GM13976 (cell line): ENCODE measurements at places on chromosomes 6 and 20.

DNA sequence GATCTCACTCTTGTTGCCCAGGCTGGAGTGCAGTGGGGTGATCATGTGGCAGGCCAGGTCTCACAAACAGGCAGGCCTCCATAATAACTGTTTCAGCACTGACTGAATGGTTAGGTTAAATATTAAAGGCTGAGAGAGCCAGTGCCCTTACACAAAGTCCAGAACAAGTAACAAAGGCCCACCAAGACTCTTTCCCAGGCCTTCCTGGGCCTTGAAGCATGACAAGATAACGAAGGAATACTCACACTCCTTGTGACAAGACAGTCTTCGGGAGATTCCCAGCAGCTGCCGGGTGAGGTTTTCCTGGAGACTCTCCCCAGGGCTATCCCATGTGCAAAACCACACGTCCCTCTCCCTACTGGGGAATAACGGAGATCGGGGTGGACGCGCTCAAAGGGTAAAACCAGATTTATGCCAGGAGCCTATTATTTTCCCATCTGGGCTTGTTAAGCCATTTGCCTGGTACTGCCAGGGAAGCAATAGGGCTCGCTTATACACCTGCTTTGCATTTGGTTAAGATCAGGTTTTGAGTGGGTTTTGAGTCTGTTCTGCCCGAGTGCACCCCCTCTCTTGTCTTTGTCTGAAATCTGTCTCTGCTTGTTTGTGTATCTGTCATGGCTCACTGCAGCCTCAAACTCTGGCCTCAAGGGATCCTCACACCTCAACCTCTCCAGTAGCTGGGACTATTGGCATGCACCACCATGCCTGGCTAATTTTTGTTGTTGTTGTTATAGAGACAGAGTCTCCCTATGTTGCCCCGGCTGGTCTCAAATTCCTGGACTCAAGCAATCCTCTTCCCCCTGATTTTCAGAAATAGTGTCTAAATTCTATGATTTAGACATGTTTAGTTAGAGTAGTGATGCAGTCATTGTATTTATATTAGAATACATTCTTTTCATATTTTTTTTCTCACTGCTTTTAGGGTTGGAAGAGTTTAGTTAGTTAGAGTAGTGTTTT lies 1.4 kb upstream of the ENPP3 start:
- no peak for DNase-seq

DNA sequence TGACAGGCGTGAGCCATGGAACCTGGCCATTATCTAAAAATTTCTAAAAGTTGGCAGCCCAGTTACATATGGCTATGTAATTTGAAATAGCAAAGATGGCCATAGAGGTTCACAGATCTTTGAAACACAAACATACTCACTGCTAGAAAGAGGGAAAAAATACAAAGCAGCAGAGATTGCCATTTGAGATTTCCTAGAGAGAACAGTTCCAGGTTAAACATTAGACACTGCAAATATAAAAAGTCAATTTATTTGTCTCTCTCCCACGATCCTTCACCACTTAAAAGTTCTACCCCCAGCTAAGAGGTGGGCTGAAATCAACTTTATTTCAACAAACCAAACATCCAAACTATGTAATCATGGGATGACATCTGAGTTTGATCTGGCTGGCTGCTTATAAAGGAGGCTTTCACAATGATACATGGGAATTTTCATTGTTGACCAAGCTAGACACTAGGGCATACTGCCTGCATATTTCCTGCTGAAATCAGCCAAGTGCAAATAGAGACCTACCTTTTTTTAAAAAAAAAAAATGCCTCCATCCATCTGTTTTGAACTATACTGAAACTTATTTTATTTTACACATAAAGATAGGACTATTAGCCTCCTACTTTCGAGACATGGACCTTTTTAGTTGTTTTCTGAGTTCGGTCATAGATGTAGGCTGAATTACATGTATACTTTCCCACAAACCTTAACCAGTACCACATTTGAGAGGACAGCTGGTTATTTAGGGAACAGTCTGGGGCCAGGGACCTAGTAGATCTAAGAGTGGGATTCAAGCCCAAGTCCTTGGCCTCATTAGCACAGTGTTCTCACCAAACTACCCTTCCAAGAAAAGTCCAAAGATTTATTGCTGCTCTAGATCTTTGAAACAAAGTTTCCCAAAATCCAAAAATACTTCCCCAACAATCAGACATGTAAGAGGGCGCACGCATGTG lies 16.6 kb downstream of the DCDC2 start:
- no peak for DNase-seq

DNA sequence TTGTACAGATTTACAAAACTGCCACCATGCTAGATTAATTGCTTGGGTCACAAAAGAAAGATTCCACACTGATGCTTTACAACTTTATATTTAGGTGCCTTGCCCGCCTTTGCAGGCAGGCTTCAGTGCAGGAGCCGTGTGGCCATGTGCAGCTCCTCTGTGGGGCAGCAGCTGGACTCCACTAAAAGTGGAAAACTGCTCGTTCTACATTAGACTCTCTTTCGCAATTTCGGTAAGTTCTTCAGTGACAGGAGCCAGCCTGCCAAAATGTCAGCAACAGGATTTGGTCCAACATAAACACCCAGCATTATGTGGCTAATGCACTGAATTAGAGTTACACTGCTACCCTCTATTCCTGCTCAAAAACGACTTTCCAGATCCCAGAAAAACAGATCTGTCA lies 174.4 kb upstream of the KCNK16 start:
- DNase-seq = no peak

DNA sequence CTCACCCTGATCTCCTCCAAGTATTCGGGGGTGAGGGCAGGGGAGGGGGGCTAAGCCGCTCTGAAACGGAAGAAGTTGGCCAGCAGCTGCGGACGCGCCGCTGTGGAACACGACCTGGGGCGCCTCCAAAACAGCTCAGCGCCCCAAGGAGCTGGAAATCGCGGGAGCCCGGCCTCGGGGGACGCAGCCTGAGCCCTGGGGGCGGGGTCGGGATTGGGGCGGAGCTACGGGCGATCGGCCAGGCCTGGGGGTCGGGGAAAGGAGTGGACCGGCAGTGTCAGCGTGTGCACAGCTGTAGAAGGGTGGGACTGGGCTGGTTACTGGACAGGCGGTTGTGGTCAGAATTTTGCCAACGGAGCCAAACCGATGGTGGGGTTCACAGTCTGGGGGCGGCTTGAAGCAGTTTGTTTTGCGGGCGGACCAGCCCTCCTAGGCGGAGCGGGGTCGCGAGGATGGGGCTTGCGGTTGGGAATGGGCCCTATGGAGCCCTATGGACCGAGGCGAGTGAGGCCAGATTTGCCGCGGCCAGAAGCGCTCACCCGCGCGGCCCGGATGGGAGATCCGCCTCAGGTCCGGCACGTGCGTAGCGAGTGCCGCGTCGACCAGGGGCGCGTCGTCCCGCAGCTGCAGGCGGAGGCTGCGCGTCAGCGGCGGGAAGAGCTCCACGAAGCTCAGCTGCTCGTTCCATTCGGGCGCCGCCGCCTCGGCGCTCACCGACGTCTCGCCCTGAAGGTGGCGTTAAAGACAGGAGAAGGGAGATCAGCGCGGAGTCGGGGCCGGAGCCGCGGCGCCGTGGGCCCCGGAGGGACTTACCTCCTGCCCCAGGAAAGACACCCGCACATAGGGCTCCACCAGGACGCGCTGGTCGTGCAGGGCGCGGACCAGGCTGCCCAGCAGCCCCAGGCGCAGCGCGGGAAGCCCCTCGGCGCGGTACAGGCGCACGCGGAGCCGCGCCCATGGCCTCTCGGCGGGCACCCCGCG lies 14.3 kb upstream of the SPAG4 start:
- DNase-seq = peak; percentile 88

GRCh38 chr20:49661560-49662329 lies 51.9 kb downstream of the B4GALT5 start:
- DNase-seq = no peak

DNA sequence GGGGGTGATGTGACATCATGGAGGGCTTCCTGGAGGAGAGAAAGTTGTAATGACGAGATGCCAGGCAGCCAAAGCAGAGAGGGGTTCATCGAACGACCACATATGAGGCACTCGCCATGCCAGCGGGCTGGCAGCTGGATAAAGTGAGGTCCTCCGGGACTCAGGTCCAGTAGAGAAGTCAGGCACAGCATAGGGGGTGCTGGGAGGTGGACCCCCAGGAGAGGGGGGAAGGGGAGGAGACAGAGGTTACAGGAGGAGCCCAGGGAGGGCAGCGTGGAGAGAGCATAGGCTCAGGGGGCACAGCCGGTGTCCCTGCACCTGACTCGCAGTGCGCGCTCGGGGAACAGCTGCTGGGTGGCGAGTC lies 174.7 kb downstream of the BMP7 start:
- no peak for DNase-seq

GRCh38 chr6:45192556-45192955 lies 135.6 kb upstream of the RUNX2 start:
- DNase-seq = no peak

DNA sequence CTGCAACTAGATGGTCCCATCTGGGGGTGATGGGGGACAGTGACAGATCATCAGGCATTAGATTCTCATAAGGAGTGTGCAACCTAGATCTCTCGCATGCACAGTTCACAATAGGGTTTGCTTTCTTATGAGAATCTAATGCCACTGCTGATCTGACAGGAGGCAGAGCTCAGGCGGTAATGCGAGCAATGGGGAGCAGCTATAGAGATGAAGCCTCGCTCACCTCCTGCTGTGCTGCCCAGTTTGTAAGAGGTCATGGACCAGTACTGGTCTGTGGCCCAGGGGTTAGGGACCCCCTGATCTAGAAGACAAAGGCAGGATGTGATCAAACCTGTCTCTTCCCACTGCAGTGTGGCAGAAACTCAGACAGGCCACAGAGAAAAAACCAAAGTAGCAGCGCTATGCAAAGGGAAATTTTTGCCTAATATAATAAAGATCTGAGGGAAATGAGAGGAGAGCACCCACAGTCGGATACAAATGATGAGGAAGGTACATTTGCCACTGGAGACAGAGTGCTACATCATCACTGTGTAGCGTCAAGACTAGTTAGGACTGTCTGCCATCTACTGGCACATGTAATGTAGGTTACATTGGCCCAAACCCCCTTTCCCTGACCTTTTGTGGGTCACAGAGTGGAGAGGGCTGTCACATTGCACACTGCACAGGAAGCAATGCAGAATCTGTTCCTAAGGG lies 4.1 kb upstream of the LY86 start:
- DNase-seq = no peak

- DNase-seq = no peak
These were observed 91.2 kb upstream of the TINAG start for GRCh38 chr6:54217018-54217417.

DNA sequence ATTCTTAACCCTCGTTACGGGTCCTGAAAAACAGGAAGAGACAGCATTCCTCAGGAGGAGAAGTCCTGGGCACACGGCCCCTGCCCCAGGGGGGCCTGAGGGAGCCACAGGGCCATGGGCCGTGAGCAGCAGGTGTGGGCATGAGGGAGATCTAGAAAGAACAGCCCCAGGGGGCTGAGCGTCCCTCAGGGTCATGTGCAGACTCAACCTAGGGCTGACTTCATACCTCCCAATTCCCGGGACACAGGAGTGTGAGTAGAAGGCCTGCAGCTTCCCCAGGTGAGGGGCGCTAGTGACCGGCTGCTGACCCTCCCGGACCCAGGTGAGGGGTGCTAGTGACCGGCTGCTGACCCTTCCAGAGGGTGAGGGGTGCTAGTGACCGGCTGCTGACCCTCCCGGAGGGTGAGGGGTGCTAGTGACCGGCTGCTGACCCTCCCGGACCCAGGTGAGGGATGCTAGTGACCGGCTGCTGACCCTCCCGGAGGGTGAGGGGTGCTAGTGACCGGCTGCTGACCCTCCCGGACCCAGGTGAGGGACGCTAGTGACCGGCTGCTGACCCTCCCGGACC lies 35.1 kb downstream of the FRMD1 start:
- no peak for DNase-seq
